ENCODE measurements at places on chromosomes 7 and 10.

DNA sequence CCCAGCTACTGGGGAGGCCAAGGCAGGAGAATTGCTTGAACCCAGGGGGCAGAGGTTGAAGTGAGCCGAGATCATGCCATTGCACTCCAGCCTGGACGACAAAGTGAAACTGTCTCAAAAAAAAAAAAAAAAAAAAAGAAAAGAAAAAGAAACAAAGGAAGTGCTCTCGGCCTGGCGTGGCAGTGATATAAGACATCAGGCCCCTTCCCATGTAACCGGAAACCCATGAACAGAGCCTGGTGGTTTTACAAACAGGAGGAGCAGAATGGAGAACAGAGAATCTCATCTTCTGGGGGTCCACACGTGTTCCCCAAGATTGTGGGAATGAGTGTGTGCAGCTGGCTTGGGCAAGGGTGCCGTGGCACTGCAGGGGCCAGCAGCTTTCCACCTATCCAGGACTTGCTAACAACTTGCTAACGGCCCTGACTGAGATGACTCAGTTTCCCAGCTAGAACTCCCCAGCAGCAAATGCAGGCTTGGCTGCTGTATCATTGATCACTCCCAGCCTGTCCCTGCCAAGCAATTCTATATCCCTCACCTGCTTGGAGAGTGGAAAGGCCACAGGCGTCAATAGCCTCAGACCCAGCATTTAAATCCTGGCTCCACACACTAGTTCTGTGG, 103.0 kb downstream of the COL26A1 start:
- no peak for DNase-seq

DNA sequence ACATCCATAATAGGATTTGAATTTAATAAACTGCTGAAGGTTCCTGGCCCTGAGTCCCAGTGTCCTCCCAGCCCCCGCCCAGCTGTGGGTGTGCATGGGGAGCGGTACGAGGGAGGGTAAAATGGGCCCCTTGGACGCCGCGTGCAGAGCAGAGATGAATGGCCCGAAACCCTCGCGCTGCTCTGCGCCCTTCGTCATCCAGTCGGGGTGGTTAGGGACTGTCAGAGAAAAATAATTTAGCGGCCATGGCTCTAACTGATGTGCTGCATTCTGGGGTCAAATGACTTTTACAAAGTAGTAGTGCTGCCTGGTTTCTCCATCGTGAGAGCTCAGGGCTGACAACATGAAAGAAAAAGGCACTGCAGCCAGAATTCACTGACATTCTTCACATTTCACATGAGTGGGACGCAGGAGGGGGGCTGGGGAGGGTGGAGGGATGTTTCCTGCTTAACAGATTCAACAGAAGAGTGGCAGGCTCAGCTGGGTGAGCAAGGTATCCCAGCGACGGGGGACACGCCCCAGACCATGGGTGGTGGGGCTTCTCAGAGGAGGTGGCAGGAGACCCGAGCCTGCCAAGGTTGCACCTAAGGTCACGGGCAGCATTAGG, 304.5 kb downstream of the WDR37 start:
- DNase-seq: no peak

DNA sequence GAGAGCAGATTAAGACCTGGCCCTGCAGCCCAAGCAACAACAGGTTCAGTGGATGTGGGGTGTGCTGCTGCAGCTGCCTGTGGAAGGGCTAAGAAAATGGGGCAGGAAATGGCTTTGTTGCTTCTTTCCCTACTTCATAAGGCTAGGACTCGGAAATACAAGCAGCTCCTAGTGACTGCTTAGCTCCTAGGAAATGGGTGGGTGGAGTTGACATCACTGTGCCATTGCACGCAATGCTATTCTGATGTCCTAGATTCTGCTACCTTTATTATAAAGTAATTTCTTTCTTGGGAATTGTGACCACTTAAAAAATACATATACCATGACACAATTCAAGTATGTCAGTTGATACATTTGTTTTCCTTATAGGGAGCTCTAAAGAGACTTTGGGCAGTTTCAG, 155.8 kb downstream of the FANK1 start:
- no peak for DNase-seq

DNA sequence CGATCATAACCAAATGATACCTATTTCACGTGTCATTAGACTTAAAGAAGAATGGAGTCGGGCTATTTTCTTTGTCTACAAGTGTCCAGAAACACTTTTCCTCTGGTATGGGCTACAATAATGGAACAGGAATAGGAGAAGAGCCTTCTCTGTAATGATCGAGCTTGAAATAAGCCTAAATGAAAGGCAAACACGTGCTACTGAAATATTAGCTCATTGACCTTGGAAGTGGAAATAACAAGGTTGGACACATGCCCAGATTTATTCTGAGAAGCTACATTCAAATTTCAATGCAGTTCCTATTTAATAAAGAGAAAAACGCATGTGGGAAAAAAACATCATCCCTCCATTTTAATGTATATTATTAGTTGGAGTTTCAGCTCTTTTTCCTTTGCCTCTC, 254.7 kb upstream of the PTER start:
- DNase-seq: no peak

- DNase-seq: no peak
These were observed 16.0 kb upstream of the ITGA8 start for GRCh38 chr10:15735763-15736162.

- DNase-seq: no peak
These were observed 33.4 kb downstream of the GOLGA7B start for GRCh38 chr10:97883092-97883485.

DNA sequence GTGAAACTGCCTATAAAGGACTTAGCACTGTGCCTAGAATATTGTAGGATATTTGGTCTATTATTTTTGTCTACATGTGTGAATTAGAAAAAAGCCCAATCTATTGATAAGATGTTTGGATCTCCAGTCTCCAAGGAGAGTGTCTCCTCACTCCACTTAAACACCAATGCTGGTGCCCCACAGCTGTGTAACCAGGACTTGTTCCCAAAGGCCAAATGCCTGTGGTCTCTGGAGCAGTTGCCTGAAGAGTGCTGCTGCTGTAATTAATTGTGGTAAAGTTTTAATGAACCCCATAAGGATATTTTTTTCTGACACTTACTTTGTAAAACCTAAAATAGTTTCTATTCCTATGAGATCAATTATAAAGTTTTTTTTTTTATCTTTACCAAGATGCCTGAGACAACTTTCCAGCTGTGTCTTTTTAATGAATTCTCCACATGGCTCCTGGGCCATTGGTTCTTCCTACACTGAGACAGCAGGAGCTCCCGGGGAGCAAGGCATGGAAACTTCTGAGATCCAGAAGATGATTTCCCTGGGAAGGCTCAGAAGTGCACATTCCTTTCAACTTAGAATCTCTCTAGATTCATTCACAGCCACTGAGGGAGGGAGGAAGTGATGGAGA, 11.2 kb upstream of the OR2A5 start:
- no peak for DNase-seq
